T-helper 1 cell treated with Interleukin-12 subunit alpha and Interleukin-12 subunit beta and Interleukin-4 antibody, amounts not matched to agents 30 ng/mL and 1 ng/mL, for 36 hours (primary cell): ENCODE measurements at places on chromosomes 6 and 20. TPM values are rescaled to one million over a fixed set of nuclear protein-coding genes. Genes with fewer than 3 reads are reported as not detected.

SEL1L2 gene
- total RNA-seq, result not detected in 2 replicates

MYH7B gene
- total RNA-seq, result 0.17 and 0.20 TPM in 2 replicates

WFDC2 gene
- total RNA-seq, result 0.34 TPM in 1 of 2 replicates, not detected in the other

ZBP1 gene
- 12.5 TPM in 2 replicates for total RNA-seq

CNBD2 gene
- 2.2 and 4.6 TPM in 2 replicates for total RNA-seq
